Sigmoid colon (tissue), 7 donors: ENCODE measurements at places on chromosomes 11 and 22.

DNA sequence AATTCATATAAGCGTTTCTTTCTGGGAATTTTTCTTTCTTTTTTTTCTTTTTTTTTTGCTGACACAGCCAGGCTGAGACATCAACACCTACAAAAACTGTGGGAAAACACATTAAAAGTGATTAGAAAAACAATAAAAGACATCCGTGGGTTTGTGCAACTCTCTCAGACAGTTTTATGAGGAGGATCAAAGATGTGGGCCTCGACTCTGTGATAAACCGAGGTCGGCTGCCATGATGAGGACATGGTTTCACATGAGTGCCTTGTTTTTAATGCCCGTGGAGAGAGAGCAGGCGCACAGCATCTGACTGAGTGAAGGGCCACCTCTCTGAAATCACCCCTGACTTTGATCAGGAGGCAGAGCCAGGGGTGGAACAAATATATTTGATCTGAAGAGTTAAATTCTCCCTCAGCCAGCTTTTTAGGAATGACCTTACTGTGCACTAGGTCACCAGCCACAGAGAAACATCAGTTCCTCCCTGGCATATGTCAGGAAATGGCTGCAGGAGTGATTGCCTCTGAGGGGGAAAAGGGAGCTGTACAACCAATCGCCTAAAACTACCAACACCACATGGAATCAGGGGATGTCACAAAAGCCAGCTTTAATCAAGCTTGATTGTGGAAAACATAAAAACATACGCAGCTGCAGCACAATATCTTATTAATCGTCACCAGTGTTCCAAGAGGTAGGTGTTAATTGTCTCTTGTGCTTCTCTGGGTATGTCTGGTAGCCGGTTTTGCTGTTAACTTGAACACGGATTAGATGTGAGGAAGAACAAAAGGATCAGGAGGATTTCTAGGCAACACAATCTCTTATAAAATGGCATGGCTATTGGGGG lies 164.7 kb downstream of the MAML2 start:
- no peak overlapping the region for H3K4me3 ChIP-seq
- no peaks in the 10 kb centered on the region for H3K27me3 ChIP-seq
- no peak overlapping the region for H3K27ac ChIP-seq
- H3K36me3 ChIP-seq: no peaks in the 10 kb centered on the region
- no peak for DNase-seq

GRCh38 chr11:109745996-109746625 lies 324.1 kb downstream of the C11orf87 start:
- DNase-seq: no peak
- H3K27me3 ChIP-seq: no peaks in the 10 kb centered on the region
- H3K27ac ChIP-seq: no peak overlapping the region
- no peaks in the 10 kb centered on the region for H3K36me3 ChIP-seq

GRCh38 chr11:102647430-102647829 lies 22.3 kb upstream of the MMP20 start:
- H3K4me3 ChIP-seq: no peak overlapping the region
- H3K4me1 ChIP-seq: no peaks in the 10 kb centered on the region
- H3K36me3 ChIP-seq: no peaks in the 10 kb centered on the region
- no peaks in the 10 kb centered on the region for H3K27me3 ChIP-seq
- no peak for DNase-seq
- no peak overlapping the region for H3K27ac ChIP-seq

DNA sequence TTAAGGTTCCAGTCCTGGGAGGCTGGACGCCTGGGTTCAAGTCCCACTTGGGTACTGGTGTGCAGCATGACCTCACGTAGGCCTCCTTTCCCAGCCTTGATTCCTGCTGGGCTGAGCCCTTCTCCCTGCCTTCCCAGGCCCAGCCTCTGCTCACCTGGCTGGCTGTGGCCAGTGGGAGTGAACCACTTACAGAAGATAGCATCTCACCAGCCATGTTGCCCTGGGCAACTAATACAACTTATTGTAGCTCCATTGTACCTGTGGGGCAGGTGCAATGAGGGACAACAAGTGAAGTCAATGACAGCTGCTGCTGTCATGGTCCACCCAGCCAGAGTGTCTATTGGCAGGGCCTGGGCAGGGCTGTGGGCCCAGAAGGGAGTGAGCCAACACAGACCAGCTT lies 48.4 kb upstream of the MPEG1 start:
- H3K27me3 ChIP-seq: no peaks in the 10 kb centered on the region
- no peak for DNase-seq
- no peaks in the 10 kb centered on the region for H3K36me3 ChIP-seq
- no peak overlapping the region for H3K4me3 ChIP-seq
- no peaks in the 10 kb centered on the region for H3K4me1 ChIP-seq
- H3K27ac ChIP-seq: no peak overlapping the region

- no peak overlapping the region for H3K4me3 ChIP-seq
- H3K27me3 ChIP-seq: no peaks in the 10 kb centered on the region
- DNase-seq: no peak
- H3K36me3 ChIP-seq: no peaks in the 10 kb centered on the region
Observed at GRCh38 chr22:44676441-44677352, 25.3 kb upstream of the PRR5 start.

DNA sequence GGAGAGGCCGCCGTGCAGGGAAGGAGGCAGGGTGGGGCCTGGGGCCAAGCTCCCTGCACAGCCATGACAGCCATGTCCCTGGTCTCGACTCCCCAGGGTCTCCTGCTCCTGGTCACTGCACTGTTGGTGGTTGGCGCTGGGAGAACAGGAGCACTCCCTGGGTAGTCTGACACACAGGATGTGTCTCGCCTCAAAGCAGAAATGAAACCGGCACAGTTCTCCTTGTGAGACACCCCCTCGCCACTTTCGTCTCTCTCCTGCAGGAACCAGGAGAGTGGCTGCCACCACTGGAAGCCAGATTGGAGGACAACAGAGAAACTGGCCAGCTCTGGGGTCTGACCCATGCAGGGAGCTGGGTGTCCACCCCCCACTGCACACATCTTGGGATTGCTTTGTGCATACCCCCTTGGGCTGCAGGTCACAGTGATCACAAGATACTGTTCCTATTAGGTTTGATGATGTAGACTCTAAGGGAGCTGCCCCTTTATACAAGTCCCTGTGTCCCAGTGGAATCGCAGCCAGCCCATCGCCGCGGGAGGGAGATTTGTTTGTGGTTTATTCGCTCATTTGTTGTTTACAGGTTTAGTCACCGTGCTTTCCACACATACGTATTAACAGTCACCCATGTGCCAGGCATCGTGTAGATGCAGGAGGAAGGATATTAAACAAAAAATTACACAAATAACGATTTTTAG lies 27.0 kb upstream of the YWHAH start:
- H3K4me3 ChIP-seq: no peak overlapping the region
- no peaks in the 10 kb centered on the region for H3K4me1 ChIP-seq
- H3K36me3 ChIP-seq: no peaks in the 10 kb centered on the region
- no peak overlapping the region for H3K27ac ChIP-seq

DNA sequence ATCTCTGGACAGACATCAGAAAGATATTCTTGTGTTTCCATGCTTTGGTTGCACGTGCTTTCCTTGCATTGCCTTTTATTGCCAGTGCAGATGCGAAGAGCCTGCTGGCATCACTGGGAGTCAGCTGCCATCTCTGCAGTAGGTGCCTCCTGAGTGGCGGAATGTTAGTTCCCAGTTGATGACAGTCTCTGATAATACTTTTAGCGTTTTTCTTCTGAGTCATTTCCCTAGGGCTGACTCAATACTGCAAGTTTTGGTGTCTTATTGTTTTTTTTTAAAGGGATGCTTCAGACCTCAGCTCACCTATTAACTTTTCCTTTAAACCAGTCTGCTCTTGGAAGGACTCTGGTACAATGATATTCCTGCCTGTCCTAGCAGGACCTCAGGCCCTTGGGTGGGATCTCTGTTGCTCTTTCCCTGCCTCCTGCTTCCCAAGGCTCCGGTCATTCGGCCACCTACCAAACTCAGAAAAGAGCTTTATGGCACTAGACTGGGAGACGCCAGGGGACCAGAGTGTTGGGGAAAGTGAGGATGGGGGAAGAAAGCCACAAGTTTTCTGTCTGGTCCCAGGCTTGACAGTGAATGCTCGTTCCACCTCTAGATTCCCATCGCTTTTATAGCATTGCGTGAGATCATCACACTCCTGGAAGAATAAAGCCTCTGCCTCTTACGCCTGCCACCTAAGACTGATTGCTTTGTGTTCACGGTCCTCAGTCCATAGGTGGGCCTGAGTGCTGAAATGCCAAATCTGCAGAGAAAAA lies 308.7 kb downstream of the DDX10 start:
- H3K27me3 ChIP-seq: no peaks in the 10 kb centered on the region
- H3K4me3 ChIP-seq: no peak overlapping the region
- H3K4me1 ChIP-seq: no peaks in the 10 kb centered on the region
- H3K27ac ChIP-seq: no peak overlapping the region
- DNase-seq: no peak
